8988T (cell line): ENCODE measurements at places on chromosomes 7 and 10.
A peak's percentile ranks its signal among the peaks of the same experiment; 100 is the strongest.

DNA sequence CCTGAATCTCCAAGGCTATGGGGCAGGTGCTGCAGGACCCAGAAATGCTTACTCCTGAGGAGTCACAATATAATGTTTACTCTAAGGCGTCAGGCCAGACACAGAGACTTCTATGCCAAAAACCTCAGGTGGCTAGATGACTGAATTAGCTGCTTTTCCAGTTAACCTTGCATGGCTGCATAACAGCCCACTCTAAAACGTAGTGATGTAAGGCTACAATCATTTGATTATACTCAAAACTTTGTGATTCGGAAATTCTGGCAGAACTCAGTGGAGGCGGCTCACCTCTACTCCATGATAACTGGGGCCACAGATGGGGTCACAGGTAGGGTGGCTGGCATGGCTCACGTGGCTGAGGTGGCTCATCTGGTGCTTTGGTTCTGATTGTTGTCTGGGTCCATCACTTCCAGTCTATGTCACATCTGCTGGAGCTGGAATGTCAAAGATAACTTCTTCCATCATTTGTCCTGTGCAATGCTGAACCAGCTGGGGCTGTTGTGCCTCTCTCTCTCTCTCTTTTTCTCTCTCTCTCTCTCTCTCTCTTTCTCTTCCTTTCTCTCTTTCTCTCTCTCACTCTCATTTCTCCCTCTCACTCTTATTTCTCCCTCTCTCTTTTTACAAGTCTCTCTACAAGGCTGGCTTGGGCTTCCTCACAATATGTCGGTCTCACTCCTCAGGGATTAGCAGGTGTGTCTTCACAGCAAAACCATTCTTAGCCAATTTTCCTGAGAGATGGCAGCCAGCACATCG lies 11.8 kb downstream of the TMEM72 start:
- DNase-seq = no peak

GRCh38 chr7:65449505-65449852 lies 75.8 kb downstream of the ZNF92 start:
- DNase-seq = no peak

GRCh38 chr7:70131817-70132216 lies 533.5 kb downstream of the AUTS2 start:
- DNase-seq = no peak

DNA sequence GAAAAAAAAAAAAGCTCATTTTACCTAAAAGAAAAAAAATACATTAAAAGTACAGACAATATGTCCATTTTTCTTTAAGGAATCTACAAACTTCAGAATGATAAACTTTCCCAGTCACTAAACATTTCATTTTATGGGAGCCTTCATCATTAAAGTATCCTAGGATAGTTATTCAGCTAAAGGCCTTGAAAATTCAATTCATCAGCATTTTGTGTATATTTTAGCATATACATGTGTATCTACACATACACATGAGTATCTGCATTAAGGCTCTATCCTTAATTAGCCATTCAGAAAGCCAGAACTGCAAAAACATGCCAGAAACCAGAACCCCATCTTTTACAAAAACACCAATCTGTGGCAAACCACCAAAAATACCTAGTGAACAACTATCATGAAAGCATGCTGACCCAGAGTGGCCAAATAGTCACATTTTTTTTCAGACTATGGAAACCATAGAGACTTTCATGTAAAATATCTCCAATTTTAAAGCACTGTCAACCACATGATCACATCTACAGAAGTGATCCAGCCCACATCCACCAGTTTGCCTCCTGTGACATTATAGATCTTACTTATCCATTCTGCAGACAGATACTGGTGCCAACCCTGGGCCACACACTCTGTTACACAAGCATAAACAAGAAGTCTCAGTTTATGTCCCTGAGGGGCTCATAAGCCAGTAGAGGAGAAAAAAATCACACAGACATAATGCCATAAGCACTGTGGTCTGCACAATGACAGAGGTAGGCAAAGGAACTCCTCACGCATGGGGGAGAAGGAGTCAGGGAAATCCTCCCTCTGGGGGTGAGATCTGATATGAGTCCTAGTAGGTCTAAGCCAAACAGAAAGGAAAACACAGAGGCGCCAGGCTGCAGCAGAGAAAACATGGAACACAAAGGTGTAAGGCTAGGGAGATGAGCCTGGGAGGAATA lies 79.2 kb downstream of the SRPK2 start:
- no peak for DNase-seq

DNA sequence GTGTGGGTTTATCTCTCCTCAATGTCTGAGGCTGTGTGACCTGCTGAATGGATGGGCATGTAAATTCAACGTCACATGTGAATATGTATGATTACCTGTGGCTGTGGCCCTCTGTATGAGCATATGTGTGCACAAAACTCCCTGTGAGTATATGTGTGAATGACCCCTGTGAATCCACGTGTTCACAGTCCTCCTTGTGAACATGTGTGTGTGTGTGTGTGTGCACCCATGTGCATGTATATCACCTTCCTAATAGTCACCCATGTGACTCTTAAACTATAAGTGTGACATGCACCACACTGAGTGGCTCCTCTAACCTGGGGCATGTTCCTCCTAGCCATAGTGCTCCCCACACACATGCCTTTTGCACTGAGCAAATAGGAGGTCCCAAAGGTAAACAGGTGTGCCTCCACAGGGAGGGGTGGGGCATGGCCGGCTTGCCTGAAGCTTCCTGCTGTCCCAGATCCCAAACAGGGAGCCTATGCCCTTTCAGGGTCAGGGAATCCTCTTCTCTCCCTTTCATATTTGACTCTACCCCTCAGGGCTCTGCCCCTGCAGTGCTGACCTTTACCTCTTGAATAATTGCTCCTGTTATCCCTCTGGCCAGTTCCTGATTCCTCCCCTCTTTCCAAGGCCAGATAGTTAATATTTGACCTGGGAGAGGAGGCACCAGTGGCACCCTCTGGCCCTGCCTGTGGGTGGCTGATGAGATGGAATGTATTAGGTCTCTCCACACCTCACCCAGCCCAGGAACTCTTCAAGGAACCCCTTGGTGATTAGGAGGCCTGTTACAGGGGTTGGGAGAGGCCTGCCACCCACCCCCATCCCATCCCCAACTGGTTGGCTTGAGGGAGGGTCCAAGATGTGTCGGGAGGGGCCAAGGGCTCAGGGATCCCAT lies 1.9 kb downstream of the SEMA4G start:
- DNase-seq = no peak

GRCh38 chr10:101063548-101064414 lies 2.0 kb downstream of the KAZALD1 start:
- no peak for DNase-seq

DNA sequence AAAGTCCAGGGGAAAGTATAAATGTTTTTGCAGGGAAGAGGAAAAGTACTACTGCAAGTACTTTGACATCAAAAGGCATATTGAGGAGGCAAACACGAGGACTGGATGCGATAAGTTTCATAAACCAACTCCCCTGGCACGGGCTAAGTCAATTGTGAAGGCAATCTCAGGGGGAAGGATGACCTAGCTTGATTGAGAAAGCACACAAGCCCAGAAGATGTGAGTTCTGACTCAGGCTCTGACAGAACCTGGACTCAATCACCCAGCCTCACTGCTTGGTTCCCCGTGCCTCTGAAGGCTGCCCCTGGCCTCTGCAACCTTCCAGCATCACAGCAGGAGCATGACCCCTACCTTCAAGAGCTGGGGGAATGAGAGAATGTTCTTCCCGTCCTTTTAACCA lies 93.2 kb upstream of the ZNF438 start:
- no peak for DNase-seq

- DNase-seq = no peak
These were observed 34.0 kb downstream of the IMMP2L start for GRCh38 chr7:111528331-111528730.

DNA sequence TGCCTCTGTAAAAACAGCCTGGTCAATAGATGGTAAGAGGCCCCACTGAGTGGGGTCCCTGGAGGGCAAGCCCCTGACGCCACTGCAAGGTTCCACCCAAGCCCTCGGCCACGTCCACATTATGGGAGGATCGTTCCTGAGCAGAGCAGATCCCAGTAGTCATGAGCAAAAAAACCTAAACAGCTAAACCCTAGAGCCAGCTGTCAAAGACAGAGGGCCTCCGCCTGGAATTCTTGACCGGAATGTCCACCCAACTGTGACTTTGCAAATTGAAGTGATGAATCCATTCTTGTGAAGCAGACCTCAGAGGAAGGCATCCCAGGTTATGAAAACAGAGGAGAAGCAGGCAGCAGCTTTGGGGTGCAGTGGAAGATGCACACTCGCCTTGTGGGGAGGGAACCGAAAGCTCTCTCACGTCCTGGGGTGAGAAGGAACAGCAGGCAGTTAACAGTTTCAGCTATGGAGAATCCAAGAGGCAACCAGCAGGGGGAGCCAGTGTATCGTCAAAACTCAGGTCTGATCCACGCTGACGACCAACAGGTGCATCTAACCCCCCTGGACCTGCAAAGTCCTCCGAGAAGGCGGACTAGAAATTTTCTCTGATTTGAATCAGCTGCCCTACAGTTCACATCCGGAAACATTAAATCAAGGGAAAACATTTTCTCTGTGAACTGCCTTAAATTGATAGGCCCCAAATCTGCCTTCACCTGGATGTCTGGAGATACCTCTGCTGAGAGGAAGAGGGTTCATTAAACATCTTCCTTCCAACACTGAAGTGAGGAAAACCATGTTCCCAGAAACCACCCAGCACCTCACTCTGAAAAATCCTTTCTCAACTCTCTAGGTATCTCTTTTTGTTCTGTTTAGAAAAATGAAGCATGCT lies 139.1 kb upstream of the PFKP start:
- DNase-seq = peak; percentile 71

GRCh38 chr7:1401011-1401410 lies 58.3 kb downstream of the MICALL2 start:
- no peak for DNase-seq

- no peak for DNase-seq
These were observed 125.7 kb upstream of the ZNF438 start for GRCh38 chr10:31157123-31158010.

DNA sequence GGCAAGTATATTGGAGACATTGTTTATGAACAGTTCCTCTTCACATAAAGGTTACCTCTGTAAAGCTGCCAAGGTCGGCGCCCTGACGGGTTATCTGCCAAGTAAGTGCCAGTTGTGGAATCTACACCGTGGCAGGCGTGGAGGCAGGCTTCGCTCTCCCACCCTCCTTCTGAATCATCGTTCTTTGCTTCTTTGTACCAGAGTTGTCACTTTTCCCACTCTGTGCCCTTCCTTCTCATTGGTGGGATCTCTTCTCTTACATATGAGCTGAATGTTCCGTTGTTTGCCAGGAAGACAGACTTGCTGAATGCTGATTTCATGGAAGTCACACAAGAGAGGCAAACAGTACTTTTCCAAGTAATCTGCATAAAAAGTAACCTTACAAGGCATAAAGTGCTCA lies 40.6 kb upstream of the PTPRZ1 start:
- DNase-seq = no peak

GRCh38 chr7:131231381-131232220 lies 96.1 kb upstream of the MKLN1 start:
- no peak for DNase-seq

GRCh38 chr10:43939939-43940820 lies 291.5 kb upstream of the ZNF32 start:
- DNase-seq = no peak

DNA sequence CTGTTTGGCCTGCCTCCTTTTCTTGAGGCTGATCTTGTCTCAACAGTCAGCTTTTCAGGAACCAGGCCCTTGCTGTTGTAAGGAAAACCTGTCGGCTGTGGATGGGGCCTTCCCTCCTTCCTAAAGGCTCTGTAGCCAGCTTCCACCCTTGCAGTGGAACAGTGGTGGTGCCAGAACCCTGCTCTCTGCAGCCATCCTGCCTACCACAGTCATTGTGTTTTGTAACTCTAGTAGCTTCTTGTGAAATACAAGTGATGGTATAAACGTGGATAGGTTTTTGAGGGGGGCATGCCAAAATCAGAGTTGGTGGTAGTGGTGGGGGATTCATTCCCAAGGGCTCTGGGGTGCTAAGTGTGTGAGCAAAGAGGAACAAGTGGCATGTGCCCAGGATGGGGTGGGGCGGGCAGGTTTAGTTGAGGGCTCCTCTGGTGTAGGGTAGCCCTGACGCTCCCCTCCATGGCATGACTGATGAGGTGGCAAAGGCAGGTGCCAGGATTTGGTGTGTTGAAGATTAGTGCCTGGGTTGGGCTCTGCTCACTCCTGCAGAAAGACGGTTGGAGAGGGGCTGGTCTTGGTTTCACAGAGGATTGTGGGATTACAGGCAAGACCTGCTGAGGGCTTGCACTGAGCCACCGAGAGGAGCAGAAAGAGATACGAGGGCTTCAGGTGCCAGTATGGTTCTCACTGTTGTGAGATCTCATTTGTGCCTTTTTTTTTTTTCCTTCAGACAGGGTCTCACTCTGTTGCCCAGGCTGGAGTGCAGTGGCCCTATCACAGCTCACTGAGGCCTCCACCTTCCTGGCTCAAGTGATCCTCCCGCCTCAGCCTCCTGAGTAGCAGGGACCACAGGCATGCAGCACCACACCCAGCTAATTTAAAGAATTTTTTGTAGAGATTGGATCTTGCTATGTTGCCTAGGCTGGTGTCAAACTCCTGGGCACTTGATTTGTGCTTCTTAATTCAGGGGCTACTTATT lies 7.4 kb downstream of the TSPAN14 start:
- no peak for DNase-seq

- no peak for DNase-seq
These were observed 137.4 kb downstream of the TNS3 start for GRCh38 chr7:47444376-47445098.

- no peak for DNase-seq
These were observed 7.9 kb downstream of the STMP1 start for GRCh38 chr7:135670179-135670578.

- DNase-seq = no peak
These were observed 409.4 kb downstream of the GRM8 start for GRCh38 chr7:126843336-126843735.

DNA sequence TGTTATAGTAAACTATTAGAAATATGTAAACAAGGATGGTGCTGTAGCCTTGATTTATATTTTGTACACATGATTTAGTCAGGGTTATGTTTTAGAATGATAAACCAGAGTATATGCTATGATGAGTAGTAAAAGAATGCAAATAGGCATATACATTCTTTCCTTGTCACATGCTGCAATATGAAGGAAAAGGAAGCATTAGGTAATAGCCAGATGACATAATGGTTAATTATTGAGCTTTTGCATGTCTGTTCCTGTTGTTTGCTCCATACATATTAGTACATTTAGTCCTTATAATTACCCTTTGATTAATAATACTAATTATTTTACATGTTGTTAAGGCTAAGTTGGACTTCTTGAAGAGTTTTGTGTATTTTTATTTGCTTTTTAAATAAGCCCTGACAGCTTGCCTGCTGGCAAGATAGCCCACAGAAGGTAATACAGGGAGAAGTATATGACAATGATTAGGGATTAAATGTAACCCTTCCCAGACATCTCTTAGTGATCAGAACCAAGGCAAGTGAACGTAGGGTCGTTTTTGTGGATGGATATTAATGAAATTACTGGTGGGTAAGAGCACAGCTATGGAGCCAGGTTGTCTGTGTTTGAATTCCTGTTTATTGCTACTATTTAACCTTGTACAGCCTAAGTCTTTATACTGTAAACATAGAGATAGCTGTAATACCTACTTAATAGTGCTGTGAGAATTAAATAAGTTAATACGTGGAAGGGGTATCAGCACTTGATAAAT lies 68.4 kb downstream of the PHTF2 start:
- DNase-seq = no peak
